ENCODE measurements at places on chromosomes 5 and 9. TPM values are rescaled to one million over a fixed set of nuclear protein-coding genes. Genes with fewer than 3 reads are reported as not detected.

Gene FOXD4
- 0.12 TPM for polyA plus RNA-seq

Gene FGD3
- polyA plus RNA-seq = 216 TPM

Gene GABRP
- polyA plus RNA-seq = not detected

Gene RPL35
- 2,038 TPM for polyA plus RNA-seq

Gene SLC12A7
- polyA plus RNA-seq = 6.4 TPM

Gene GLRX
- 205 TPM for polyA plus RNA-seq

Gene DOCK8
- polyA plus RNA-seq = 47.7 TPM

Gene ELAVL2
- polyA plus RNA-seq = not detected

Gene PCDHGA3
- polyA plus RNA-seq = not detected

Gene SHOC1
- polyA plus RNA-seq = not detected

Gene EIF4E1B
- polyA plus RNA-seq = not detected

Gene CA9
- not detected for polyA plus RNA-seq

Gene FLT4
- 0.68 TPM for polyA plus RNA-seq

Gene INSL4
- not detected for polyA plus RNA-seq

Gene OR13C3
- not detected for polyA plus RNA-seq

Gene SLC36A2
- polyA plus RNA-seq = not detected

Gene ADAMTS2
- not detected for polyA plus RNA-seq

Gene CDX1
- not detected for polyA plus RNA-seq

Gene CENPK
- 44.1 TPM for polyA plus RNA-seq

Gene SARDH
- 10.2 TPM for polyA plus RNA-seq

Gene ACOT12
- not detected for polyA plus RNA-seq

Gene SH3TC2
- polyA plus RNA-seq = not detected

Data from naive thymus-derived CD4-positive, alpha-beta T cell (primary cell).